ENCODE measurements at places on chromosomes 13 and 19. TPM values are rescaled to one million over a fixed set of nuclear protein-coding genes. Genes with fewer than 3 reads are reported as not detected.

GRCh38 chr19:45408830-45409556 lies 2.5 kb downstream of the POLR1G start:
- DNase-seq: no peak

GRCh38 chr13:96426167-96426566 lies 336.3 kb downstream of the HS6ST3 start:
- DNase-seq: no peak

GRCh38 chr13:23963947-23964346 lies 66.6 kb upstream of the C1QTNF9B start:
- DNase-seq: no peak

DNA sequence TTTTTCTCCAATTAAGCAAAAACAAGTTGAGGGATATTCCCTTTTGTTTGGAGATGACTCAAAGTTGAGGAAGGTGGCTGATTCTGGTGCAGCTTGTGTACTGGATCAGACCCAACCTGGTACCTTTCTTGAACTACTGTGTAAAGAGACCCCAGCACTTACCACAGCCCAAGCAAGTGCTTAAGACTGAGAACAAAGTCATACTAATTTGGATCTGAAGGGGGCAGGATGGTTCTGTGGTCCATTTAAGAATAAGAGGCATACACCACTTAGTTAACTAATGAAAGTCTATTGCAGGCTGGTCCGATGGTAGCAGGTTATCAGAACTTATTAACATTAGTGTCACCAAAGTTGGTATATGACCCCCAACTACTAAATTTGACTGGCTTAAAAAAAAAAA lies 6.3 kb downstream of the THSD1 start:
- no peak for DNase-seq

DNA sequence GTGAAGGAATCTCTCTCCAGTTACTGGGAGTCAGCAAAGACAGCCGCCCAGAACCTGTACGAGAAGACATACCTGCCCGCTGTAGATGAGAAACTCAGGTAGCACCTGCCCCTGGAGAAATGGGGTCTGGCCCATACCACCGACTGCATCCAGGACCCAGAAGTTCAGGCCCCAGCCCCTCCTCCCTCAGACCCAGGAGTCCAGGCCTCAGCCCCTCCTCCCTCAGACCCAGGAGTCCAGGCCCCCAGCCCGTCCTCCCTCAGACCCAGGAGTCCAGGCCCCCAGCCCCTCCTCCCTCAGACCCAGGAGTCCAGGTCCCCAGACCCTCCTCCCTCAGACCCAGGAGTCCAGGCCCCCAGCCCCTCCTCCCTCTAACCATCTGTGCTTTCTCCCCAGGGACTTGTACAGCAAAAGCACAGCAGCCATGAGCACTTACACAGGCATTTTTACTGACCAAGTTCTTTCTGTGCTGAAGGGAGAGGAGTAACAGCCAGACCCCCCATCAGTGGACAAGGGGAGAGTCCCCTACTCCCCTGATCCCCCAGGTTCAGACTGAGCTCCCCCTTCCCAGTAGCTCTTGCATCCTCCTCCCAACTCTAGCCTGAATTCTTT lies 3.0 kb downstream of the APOC2 start:
- no peak for DNase-seq

DNA sequence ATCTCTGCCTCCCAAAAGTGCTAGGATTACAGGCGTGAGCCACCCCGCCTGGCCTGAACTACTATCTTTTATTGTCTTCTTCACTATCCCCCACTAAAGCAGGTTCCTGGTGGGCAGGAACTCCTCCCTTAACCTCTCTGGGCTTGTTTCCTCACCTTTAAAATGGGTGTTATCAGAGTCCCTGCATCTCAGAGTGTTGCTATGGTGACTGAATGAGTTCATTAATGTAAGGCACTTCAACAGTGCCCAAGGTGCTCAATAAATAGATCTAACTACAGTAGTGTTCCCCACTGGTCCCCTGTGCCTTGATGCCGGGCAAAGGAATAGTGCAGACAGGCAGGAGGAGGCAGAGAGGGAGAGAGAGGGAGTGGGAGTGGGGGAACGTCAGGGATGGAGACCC lies 20.5 kb downstream of the CCDC97 start:
- DNase-seq: no peak

- DNase-seq: no peak
These were observed 61.8 kb downstream of the RAB20 start for GRCh38 chr13:110499621-110500281.

EHD2 gene
- total RNA-seq: 10.9 TPM

- DNase-seq: no peak
These were observed 48.3 kb downstream of the SLAIN1 start for GRCh38 chr13:77745784-77746183.

- DNase-seq: no peak
These were observed 72.1 kb downstream of the KATNAL1 start for GRCh38 chr13:30235216-30235615.

GRCh38 chr13:99916366-99917103 lies 55.0 kb downstream of the ZIC5 start:
- peak; percentile 46 for DNase-seq

- DNase-seq: no peak
These were observed 291.0 kb downstream of the ENOX1 start for GRCh38 chr13:43495732-43496131.

GRCh38 chr13:99246100-99246499 lies 12.1 kb downstream of the GPR18 start:
- DNase-seq: no peak

ZNF677 gene
- 5.8 TPM for total RNA-seq

GRCh38 chr13:33797622-33798021 lies 20.3 kb upstream of the RFC3 start:
- no peak for DNase-seq

IGFL2 gene
- not detected for total RNA-seq

OR7A10 gene
- total RNA-seq: not detected

GRCh38 chr13:49814551-49815270 lies 22.2 kb upstream of the KPNA3 start:
- no peak for DNase-seq

- DNase-seq: no peak
These were observed 77.7 kb downstream of the ZNF726 start for GRCh38 chr19:23992348-23992747.

DNA sequence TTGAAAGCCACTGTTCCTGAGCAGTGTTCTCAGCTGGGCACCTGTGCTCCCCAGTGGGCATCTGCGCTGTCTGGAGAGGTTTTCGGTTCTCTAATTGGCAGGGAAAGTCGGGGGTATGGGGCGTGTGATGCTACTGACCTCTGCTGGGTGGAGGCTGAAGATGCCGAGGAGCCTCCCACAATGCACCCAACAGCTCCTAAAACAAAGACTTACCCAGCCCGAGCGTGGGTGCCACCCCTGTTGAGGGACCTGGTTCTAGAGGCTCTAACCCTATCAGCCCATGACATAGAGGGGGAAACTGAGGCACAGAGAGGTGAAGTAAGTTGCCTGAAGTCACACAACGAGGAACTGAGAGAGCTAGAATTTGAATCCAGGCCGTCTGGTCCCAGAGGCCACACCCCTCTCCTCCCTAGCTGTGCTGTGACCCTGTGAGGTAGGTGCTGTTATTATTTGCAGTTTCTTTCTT lies 2.3 kb downstream of the SPACA4 start:
- peak; percentile 60 for DNase-seq

GRCh38 chr13:35884211-35884760 lies 246.9 kb downstream of the DCLK1 start:
- DNase-seq: no peak

- no peak for DNase-seq
These were observed 23.3 kb upstream of the ZNF99 start for GRCh38 chr19:22807061-22807835.

KCTD4 gene
- total RNA-seq: 0.84 TPM

DNA sequence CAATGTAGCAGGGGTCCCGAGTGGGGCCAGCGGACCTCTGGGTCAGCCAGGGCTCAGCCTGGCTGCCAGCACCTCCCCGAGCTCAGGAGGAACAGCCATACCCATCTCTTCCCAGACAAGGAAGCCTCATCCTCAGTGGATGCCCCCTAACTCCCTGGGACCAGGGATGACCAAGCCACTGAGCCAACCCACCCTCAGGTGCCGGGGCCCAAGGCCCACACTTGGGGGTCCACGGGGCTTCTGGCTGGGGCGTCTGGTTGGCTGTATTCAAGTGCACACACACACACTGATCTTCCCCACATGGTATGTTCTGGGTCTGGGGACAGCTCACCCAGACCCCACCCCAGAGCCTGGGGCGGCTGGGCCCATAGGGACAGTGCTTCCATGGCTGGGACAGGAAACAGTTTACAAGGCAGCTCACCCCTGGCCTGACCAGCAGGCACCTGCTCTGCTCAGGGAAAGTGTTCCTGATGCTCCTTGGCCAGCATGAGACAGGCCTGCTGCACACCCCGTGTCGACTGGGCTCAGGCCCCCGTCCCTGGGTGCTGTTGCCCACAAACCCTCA lies 7.7 kb downstream of the RAB11B start:
- no peak for DNase-seq

DNAJB1 gene
- total RNA-seq: 127 TPM

GRCh38 chr13:28353679-28354078 lies 141.2 kb downstream of the FLT1 start:
- no peak for DNase-seq

- peak; percentile 61 for DNase-seq
These were observed 977 bp downstream of the IRGQ start for GRCh38 chr19:43594710-43595604.

CRX gene
- total RNA-seq: not detected

PRRG2 gene
- 16.2 TPM for total RNA-seq

- DNase-seq: no peak
These were observed 84.5 kb downstream of the LRRC63 start for GRCh38 chr13:46296115-46296822.

GRCh38 chr13:96925477-96925876 lies 68.8 kb downstream of the OXGR1 start:
- DNase-seq: no peak

- no peak for DNase-seq
These were observed 33.2 kb upstream of the PNMA8B start for GRCh38 chr19:46528601-46529590.

ZNF85 gene
- 2.4 TPM for total RNA-seq

GRCh38 chr19:47512183-47512947 lies 2.5 kb downstream of the NAPA start:
- DNase-seq: peak; percentile 87

LYPD5 gene
- total RNA-seq: 3.3 TPM

GRCh38 chr13:46684287-46685001 lies 112.5 kb downstream of the ESD start:
- DNase-seq: no peak

THSD1 gene
- total RNA-seq: 1.8 TPM

DNA sequence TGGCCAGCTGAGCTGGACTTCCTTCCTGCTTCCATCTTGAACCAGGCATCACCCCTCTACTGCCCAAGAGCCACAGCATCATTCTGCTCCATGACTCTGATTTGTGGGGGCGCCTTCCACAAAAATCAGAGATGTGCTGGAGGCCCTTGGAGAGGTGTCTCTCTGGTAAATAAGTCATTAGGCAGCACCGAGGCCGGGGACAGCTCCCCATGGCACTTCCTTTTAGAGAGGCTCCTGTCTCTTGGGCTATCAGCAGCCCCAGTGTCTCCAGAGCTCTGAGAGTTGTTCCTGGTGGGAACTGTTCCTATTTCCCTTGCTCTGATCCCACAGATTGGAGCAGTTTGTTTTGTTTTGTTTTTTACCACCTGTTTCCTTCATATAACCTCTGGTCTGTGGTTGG lies 19.9 kb downstream of the NWD1 start:
- no peak for DNase-seq

DNA sequence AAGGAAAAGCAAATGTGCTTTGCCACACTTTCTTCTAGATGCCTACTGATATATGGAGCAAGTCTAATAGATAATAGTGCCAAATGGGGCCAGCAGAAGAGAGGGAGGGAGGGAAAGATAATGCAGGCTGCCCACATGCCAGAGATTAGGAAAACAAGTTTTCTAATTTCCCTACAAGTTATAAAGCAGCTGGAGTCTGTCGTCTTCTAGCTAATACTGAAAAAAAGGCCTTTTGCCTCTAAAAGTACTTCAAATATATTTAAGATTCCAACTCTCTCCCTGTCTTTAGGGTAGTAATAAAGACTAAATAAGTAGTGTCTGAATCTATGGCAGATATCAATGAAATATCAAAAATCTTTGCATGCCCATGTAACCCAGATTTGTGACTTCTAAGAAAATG lies 632.0 kb upstream of the MIR17HG start:
- DNase-seq: no peak

SHANK1 gene
- 0.22 TPM for total RNA-seq

GRCh38 chr13:63344711-63345110 lies 1929.1 kb upstream of the PCDH20 start:
- no peak for DNase-seq

ZNF470 gene
- total RNA-seq: 1.8 TPM

DNA sequence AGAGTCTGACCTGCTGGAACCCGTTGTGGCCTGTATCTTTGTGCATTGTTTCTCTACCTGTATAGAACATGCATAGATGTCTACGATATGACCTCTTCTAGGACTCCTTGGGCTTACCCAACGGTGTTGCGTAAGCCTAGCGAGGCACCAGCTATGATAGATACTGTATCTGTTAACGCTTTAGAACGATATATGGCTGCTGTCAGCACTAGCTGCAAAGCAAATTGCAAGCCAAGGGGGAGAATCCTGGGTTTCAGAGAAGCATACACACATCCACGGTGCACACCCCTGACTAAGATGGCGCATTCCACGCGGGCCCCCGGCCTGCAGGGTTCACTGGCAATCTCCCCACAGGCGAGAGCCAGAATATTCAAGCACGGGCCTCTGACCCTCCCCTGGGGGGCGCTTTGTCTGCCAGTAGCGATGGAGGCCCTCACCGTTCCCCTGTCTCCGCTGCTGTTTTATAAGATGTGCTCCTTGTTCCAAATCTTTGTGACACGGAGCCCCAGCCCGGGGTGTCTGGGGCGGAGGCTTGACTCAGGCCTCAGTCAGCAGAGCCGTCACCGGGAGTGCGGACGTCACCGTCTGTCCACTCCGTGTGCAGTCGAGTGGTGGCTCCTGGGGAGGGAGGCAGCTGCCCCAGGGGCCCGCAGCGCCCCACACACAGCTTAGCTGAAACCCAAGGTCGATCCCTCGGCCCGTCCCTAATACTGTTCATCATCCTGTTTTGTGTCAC lies 12.9 kb upstream of the RPS15 start:
- DNase-seq: no peak

URAD gene
- 26.9 TPM for total RNA-seq

CNN2 gene
- 108 TPM for total RNA-seq

DNA sequence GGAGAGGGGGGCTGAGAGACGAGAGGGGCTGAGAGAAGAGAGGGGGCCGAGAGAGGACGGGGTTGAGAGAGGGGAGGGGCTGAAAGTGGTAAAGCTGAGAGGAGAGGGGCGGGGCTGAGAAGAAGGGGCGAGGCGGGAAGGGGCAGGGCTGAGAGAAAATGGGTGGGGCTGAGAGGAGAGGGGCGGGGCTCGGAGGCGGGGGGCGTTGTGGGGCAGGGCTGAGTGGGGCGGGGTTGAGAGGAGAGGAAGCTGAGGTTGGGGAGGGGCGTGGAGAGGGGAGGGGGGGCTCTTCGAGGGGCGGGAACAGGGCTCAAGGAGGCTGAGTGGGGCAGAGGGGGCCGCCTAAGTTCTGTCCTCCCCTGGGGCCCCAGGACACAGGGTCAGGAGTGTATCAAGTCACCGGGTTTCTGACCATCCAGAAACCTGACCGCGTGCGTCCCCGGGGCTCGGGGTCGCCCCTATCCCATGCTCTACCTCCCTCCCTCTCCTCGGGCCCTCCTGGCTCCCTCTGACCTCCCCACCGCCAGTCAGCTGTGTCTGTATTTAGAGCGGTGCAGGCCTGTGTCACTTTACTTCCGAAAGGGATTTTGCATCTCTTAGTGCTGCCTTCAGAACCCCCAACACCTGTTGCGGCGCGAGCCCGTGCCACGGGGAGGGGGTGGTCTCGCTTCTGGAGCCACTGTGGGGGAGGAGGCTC lies 38.6 kb upstream of the SEMA6B start:
- DNase-seq: peak; percentile 45

All from colonic mucosa (tissue), 4 donors.